ENCODE measurements at places on chromosomes 7 and 10.

DNA sequence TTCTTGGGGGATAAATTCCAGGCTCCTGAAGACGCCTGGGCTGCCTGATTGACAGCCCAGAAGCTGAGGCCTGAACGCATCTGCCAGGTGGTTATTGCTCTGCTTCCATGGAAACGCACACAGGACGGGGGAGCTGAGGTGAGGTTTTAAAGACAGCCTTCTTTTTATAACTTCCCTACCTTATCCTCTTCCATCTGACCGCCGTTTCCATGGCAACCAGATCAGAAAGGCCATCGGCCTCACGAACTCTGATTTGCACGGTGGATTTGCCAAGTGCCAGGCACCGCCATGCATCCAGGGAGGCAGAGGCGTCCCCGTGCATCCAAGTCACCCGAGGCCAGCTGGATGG is 260.9 kb downstream of the ADARB2 start:
- no peak for DNase-seq

DNA sequence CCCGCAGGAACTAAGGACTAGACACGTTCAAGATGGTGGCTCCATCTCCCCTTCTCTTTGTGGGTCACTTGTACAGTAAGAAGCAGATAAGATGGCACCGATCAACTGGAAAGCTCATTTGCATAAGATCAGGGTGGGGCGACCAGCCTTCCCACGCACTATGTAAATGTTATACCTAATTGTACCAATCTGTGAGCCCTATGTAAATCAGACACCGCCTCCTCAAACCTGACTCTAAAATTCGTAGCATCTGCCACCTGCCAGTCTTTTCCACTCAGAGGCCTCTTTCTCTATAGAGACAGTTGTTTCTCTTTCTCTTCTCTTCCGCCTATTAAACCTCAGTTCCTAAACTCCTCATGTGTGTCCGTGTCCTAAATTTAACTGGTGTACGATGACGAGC is 324.5 kb downstream of the PHF14 start:
- DNase-seq, result no peak

DNA sequence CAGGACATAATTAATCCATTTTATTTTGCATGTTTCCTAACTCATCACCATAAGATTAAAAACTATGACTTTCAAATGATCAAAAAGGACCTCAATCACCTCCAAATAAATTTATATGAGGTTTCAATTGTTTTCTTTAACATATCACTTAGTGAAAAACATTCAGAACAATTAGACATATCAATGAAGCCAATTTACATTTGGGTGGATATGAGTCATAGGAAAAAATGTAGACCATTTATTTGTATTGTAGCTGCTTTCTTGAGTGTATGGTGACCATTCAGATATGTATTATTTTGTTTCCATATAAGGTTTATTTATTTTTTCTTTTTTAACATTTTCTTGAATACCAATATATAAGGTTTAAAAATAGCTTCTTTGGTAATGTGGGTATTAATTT is 13.3 kb upstream of the EXOC6 start:
- DNase-seq, result no peak

GRCh38 chr10:83612746-83613145 is 526.6 kb upstream of the GHITM start:
- no peak for DNase-seq

DNA sequence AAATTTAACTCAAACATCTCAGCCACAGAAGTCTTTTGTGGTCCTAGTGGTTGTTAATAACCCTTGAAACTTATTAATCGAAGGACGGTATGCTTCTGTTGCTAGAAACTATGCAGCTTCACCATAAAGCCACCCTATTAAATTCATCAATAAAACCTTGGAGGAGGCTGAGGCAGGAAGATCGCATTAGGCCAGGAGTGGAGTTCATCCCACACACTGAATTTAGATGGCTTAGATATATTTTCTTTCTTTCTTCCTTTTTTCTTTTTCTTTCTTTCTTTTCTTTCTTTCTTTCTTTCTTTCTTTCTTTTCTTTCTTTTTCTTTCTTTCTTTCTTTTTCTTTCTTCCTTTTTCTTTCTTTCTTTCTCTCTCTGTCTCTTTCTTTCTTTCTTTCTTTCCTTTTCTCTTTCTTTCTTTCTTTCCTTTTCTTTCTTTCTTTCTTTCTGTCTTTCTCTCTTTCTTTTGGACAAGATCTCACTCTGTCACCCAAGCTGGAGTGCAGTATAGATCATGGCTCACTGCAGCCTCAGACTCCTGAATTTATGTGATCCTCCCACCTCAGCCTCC is 30.9 kb upstream of the CASD1 start:
- no peak for DNase-seq

All from LNCaP clone FGC (cell line).